ENCODE measurements at places on chromosomes 2 and 18. TPM values are rescaled to one million over a fixed set of nuclear protein-coding genes. Genes with fewer than 3 reads are reported as not detected.

Gene LBX2
- total RNA-seq: 3.0 TPM

Gene SOWAHC
- 7.1 TPM for total RNA-seq

Gene IL1RL1
- total RNA-seq: 0.50 TPM

Gene MPP4
- total RNA-seq: 0.26 TPM

Gene CYS1
- total RNA-seq: 5.1 TPM

Gene SLC23A3
- total RNA-seq: 1.8 TPM

Gene SPR
- total RNA-seq: 25.9 TPM

Gene SCRN3
- 39.1 TPM for total RNA-seq

Gene RIT2
- total RNA-seq: not detected

- H3K27me3 ChIP-seq: no peaks in the 10 kb centered on the region
- peaks cover 3% of the 10 kb centered on the region for H3K36me3 ChIP-seq
These were observed 230.8 kb downstream of the ATAD2B start for GRCh38 chr2:23695890-23696751.

GRCh38 chr2:136468799-136469369 is 296.5 kb upstream of the THSD7B start:
- H3K27me3 ChIP-seq: no peaks in the 10 kb centered on the region
- H3K4me1 ChIP-seq: no peaks in the 10 kb centered on the region
- H3K36me3 ChIP-seq: no peaks in the 10 kb centered on the region
- no peak overlapping the region for H3K27ac ChIP-seq
- DNase-seq: no peak
- H3K4me3 ChIP-seq: no peak overlapping the region

DNA sequence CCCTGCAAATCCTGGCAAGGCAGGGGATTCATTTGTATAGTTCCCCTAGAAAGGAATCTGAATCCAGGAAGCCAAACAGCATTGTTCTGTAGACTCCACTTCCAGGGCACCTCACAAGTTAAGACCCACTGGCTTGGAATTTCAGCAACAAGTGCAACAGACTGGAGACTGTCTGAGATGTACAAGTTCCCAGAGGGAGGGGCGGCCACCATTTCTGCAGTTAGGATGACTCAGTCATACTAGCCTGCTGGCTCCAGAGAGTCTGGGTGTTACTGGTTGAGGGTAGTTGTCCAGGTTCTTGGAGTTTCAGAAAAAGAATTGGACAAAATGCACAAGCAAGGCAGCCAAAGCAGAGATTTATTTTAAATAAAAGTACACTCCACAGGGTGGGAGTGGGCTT is 384.2 kb downstream of the DSC3 start:
- no peak for DNase-seq
- H3K27ac ChIP-seq: no peak overlapping the region
- no peak overlapping the region for H3K4me3 ChIP-seq

GRCh38 chr2:240453461-240454105 is 18.1 kb downstream of the GPC1 start:
- peaks cover 11% of the 10 kb centered on the region for H3K4me1 ChIP-seq
- no peak overlapping the region for H3K27ac ChIP-seq
- H3K4me3 ChIP-seq: no peak overlapping the region
- DNase-seq: no peak
- H3K36me3 ChIP-seq: no peaks in the 10 kb centered on the region

DNA sequence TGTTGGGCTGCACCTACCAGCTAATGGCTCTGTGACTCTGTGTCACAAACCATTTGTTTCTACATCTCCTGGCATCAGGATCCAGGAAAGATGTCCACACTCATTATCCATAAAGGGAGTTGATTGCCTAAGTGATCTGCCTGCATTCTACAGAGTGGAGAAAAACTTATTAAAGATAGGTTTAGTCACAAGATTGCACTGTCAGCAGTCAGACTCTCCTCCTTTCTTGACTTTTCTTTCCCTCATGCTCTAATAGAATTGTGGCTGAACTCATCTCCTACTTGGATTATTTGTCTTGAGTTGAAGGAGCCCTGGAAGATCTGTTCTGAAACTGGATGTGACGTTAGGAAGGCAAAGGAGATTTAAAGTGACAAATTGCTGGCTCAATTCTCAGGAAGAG is 152.7 kb downstream of the SLC8A1 start:
- no peaks in the 10 kb centered on the region for H3K36me3 ChIP-seq
- H3K4me3 ChIP-seq: no peak overlapping the region
- no peak for DNase-seq
- H3K4me1 ChIP-seq: no peaks in the 10 kb centered on the region

DNA sequence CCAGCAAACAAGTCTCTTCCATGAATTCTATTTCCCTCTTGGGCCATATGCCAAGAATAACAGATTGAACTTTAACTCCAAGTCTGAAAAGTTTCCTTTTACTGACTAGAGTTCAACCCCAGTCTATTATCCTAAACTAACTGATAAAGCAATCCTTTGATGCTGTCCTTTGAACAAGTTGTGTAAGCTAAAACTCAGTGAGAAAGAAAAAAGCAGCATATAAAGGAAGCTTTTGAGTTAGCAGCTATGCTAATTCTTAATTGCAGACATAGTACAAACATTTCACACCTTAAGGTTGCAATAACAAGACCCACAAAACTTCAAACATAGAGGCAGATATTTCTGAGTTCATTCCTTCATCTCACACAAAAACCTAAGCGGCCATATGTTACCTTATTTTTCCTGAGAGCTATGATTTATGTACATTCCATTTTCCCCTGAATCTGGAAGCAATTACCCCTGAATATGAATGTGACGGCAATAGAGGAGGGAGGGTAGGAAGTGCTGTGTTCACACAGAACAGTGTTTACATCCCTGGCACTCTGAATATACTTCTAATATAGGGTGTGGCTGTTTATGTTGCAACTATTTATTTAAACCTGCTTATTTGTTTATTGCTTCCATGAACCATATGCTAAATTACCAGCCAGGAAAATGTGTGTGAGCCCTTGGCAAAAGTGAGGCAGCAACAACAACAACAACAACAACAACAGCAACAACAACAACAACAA is 180.6 kb downstream of the IRS1 start:
- no peaks in the 10 kb centered on the region for H3K36me3 ChIP-seq
- peak; percentile 71 for DNase-seq
- H3K4me1 ChIP-seq: peaks cover 2% of the 10 kb centered on the region
- H3K27ac ChIP-seq: no peak overlapping the region

DNA sequence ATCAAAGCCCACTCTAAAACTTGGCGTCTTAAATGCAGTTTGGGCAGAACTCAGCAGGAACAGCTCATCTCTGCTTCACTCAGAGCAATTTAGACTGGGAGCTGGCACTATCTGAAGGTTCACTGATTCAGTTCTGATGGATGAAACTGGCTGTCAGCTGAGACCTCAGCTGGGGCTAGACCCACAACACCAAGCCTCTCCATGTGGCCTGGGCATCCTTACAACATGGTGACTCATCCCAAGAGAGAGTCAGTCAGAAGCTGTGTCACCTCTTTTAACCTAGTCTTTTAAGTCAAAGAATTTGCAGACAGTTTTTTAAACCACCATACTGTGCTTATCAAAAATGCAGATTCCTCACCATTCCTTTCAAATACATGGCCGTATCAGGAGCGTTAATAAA is 62.6 kb upstream of the ZNF397 start:
- no peaks in the 10 kb centered on the region for H3K4me1 ChIP-seq
- H3K4me3 ChIP-seq: no peak overlapping the region
- no peaks in the 10 kb centered on the region for H3K27me3 ChIP-seq
- no peaks in the 10 kb centered on the region for H3K36me3 ChIP-seq

DNA sequence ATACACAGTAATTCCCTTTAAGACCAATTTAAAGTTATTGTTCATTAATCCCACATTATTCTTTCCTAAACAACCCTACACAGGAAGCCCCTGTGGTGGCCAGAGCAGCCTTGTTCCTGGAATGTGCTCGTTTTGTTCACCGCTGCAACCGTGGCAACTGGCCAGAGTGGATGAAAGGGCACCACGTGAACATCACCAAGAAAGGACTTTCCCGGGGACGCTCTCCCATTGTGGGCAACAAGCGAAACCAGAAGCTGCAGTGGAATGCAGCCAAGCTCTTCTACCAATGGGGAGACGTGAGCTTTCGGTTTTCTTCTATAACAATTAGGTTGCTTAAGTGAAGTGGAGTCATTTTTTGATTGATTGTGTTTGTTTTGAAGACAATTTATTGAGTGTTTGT is 101.0 kb downstream of the UNC80 start:
- peak; percentile 85 for DNase-seq
- H3K4me1 ChIP-seq: no peaks in the 10 kb centered on the region
- peak overlapping the region; percentile 10 for H3K4me3 ChIP-seq
- H3K27ac ChIP-seq: no peak overlapping the region
- H3K36me3 ChIP-seq: no peaks in the 10 kb centered on the region

DNA sequence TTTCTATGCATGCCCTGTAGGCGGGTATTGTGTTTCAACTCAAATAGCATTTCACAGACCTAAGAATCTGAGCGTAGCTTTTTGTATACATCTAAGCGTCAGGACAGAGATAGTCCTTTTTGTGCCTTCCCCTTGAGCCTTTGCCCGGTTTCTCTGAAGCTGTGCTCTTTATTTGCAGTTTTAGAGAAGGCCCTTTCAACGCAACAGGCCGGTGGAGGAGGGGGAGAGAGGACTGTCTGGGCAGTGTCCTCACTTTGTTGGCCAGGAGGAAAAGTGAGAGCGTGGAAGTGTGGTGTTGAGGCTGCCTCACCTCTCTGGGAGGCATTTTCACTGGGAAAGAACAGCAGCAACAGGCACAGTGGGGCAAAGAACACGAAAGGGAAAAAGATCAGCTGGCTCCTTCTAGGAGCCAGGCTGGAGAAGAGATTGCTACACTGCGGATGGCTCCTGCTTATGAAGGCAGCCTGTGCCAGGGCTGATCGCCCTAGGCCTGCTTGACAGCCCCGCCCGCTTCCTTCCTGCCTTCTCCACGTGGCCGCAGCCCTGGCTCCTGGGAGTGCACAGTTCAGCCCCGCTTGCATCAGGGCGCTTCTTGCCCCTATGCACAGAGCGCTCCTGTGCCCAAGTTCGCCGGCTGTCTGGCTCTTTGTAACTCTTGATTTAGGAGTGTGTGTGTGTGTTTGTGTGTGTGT is 195.6 kb upstream of the POU3F3 start:
- peak; percentile 30 for DNase-seq
- no peaks in the 10 kb centered on the region for H3K4me1 ChIP-seq
- H3K36me3 ChIP-seq: no peaks in the 10 kb centered on the region
- no peak overlapping the region for H3K4me3 ChIP-seq

- no peaks in the 10 kb centered on the region for H3K4me1 ChIP-seq
- no peak for DNase-seq
- H3K36me3 ChIP-seq: no peaks in the 10 kb centered on the region
- no peaks in the 10 kb centered on the region for H3K27me3 ChIP-seq
- H3K4me3 ChIP-seq: no peak overlapping the region
These were observed 4.8 kb downstream of the IMPA2 start for GRCh38 chr18:11986061-11986460.

DNA sequence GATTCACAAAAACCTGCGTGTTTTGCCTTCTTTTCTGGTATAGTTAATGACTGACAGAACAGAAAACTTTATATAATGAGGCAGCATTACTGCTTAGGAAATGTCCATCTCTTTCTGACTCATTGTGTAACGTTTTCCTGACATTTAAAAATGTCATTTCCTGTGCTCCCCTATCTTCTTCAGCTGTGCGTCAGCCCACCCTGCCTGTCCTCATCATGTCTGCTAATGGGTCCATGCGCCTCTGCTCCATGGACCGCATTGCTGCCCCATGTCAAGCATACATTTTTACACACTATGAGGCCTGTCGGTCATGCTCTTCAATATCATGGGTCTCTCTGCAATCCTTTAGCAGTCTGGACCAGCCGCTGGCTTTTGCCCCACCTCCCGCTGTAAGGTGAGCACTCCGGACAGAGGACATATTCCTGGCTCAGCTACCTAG is 234.3 kb downstream of the CDCA7 start:
- no peaks in the 10 kb centered on the region for H3K36me3 ChIP-seq
- H3K4me3 ChIP-seq: no peak overlapping the region
- no peak overlapping the region for H3K27ac ChIP-seq
- peak; percentile 46 for DNase-seq
- no peaks in the 10 kb centered on the region for H3K27me3 ChIP-seq

DNA sequence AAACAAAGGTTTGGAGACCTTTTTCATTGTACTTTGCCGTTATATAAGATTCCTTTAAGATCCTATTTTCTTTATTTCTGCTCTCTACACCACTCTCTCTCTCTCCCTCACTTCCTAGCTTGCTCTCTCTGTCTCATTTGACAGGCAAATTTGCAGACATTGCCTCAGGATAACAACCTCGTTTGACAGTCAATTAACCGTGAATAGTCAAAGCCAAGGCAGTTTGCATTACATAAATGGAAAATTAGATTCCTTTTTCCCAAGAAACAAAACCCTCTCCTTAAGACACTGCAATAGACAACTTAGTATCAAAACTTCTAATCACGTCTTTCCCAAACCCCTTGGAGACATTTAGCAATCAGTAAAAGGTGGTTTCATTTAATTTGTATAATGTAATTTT is 7.4 kb downstream of the SKOR2 start:
- no peaks in the 10 kb centered on the region for H3K4me1 ChIP-seq
- no peak overlapping the region for H3K27ac ChIP-seq
- peaks cover 21% of the 10 kb centered on the region for H3K27me3 ChIP-seq
- no peak overlapping the region for H3K4me3 ChIP-seq

- H3K4me3 ChIP-seq: no peak overlapping the region
- no peaks in the 10 kb centered on the region for H3K27me3 ChIP-seq
- no peaks in the 10 kb centered on the region for H3K36me3 ChIP-seq
- DNase-seq: no peak
These were observed 156.9 kb upstream of the DCC start for GRCh38 chr18:52183107-52183506.

DNA sequence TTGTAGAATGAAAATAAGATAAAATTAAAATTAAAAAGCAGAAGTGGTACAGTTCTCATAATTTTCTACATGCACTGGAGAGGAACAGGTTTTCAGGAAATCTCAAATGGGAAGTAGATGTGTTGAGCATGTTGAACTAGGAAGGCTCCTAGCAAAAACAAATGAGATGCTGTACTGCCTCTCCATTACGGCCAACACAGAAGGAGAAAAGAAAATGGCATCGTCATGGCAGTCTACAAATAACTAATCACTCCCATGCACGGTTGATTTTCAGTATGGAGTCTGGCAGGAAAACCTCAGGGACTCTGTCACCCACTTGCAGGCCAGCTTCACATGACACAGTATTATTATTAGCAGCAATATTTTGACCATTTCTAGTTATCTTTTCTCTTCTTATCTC is 278.7 kb downstream of the NRXN1 start:
- no peaks in the 10 kb centered on the region for H3K27me3 ChIP-seq
- no peak overlapping the region for H3K4me3 ChIP-seq
- H3K27ac ChIP-seq: no peak overlapping the region
- peak; percentile 1 for DNase-seq
- H3K4me1 ChIP-seq: no peaks in the 10 kb centered on the region
- H3K36me3 ChIP-seq: no peaks in the 10 kb centered on the region

Measured in fibroblast of lung (primary cell).